ENCODE measurements at places on chromosomes 7 and 10.

DNA sequence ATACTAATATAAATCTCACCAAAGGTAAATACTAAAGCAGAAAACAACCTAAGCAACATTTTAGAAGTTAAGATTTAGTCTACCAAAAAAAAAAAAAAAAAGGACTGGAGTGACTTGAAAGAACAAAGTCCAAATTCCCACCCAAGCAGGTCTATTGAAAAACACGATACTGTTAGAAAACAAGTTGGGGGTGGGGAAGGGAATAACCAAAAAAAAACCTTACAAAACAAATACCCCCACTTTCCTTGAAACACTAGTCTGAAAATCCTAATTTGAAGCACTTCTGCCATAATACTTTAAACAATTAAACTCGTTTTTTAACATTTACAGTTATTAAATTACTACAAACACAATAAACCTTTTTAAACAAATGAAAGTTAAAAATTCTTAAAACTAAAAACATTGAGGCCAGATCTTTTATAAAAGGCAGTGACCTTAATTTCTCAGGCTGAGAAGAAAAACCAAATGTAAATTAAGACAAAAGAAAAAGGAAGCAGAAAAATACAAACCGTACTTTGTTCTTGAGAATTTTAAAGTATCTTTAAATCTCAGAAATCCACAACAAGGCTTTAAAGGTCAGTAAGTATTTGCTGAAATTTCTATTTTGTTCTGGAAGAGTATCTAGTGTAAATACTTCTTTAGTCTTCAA lies 135.1 kb downstream of the NRBF2 start:
- DNase-seq: no peak

GRCh38 chr10:89100680-89101079 lies 106.4 kb downstream of the CH25H start:
- DNase-seq: no peak

DNA sequence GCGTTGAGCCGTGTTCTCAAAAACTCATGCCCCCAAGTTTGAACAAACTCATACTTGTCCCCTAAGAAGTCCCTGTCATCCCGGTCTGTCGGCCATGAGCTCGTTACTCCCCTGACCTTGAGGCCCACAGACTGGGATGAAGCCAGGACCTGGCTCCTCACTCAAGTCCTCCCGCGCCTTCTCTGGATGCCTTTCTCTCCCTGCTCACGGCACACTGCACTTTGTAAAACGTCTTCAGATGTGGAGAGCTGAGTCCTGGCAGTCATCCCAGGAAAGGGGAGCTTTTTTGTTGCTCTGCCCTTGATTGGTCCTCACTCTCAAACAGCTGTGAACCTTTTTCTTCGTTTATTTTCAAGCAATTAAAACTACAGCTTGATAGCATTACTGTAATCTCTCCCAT lies 110.8 kb downstream of the JAZF1 start:
- no peak for DNase-seq

GRCh38 chr7:101999393-101999792 lies 182.0 kb downstream of the CUX1 start:
- DNase-seq: no peak

- no peak for DNase-seq
Measured at GRCh38 chr7:233249-234035, 41.1 kb downstream of the FAM20C start.

DNA sequence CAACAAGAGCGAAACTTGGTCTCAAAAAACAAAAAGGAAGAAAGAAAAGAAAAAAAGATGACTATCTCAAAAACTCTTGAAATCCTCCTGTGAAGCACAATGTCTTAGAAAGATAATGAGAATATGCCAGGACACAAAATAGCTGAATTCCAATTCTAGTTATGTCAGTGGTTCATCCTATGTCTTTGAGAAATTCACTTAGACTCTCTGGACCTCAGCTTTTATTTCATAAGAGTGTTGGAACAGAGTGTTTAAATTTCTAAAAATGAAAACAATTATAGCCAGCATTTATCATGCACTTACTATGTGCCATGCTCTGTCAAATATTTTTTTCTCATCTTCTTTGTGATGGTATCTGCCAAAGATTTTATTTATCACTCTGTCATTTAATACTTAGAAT lies 13.3 kb upstream of the HYCC1 start:
- no peak for DNase-seq

GRCh38 chr10:52220947-52221346 lies 93.1 kb upstream of the DKK1 start:
- no peak for DNase-seq

- DNase-seq: no peak
Measured at GRCh38 chr10:15433850-15434537, 62.9 kb upstream of the FAM171A1 start.

DNA sequence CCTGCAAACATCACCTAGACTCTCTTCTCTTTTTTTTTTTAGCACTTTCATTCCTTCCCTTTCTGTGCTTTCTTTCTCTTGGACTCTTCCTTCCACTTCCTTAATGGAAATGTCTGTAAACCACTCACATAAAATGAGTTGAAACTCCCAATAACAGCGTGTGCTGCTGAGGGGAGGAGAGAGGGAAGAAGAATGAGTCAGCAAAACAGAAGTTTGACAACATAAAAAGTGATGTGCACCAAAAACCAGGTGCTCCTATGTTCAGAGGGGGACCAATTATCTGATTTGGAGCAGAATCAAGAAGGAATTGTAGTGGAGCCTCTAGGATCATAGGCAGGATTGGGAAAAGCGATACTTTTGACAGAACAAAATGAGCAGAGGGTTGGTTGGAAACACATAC lies 712.1 kb upstream of the IGFBP3 start:
- DNase-seq: no peak

GRCh38 chr7:111855842-111856227 lies 293.5 kb upstream of the IMMP2L start:
- DNase-seq: no peak

GRCh38 chr7:30931161-30931928 lies 19.7 kb downstream of the AQP1 start:
- no peak for DNase-seq

GRCh38 chr10:108894402-108895301 lies 1028.7 kb downstream of the XPNPEP1 start:
- no peak for DNase-seq

DNA sequence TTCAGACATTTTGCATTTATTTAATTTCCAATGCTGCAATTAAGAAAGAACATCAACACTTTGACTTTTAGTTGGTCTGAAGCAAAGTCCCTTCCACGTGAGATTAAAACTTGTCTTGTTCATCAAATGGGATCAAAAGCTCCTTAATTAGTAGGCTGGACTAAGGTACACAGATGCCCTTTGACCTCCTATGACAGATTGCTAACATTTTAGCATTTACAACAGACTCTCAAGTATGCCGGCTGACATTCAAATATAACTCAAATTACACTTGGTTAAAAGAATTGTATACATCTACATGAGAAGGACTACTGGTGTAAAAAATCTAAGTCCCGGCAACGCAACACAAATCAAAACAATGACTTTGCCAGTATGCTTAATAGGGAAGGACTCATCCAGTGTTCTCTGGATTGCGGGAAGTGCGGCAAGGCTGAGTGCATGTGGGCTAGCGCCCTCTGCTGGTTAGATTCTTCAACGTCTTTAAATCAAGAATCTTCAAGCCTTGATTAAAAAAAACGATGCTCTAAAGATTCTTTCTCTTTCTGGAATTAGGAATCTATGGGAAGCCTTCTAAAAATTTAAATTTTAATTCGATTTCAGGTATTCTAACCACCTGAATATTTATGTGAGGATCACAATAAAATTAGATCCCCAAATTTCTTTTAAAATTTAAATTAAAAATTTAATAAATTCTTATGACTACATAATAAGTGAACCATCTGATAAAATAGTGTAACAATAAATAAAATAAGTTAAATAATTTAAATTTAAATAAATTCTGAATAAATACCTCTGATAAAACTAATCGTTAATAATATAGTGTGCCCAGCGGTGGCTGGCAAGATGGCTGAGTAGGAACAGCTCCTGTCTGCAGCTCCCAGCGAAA lies 444.7 kb downstream of the DGKB start:
- no peak for DNase-seq

DNA sequence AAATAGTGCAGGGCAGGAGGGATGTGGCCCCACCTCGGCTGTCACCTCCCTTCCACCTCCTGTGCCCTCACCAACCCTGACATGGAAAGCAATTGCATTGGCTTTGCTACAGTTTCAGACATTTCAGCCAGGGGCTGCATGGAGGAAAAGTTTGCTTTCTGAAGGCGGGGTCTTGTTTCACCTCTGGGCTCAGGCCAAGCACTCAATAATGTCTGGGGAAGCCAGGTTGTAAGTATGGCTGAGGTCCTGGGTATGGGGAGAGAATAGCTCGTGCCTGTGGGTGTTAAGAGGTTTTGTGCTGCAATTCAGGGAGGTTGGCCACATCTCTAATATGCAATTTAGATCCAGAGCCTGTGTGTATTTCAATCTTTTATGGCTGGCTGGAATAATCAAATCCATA lies 238.4 kb upstream of the MKI67 start:
- no peak for DNase-seq

DNA sequence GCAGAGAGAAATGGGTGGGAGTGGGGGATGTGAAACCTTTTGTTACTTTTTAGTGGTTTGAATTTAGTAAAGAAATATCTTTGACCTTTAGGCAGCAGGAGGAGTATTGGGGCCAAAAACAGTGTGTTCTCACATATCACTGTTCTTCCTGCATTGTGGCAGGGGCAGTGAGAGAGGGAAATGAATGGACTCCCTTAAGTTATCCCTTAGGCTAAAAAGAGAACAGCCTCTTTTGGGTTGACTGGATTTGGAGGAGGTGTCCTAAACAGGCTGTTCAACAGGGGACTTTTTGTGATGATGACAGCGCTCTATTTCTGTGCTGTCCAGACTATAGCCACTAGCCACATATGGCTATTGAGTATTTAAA lies 22.3 kb downstream of the ZNF775 start:
- no peak for DNase-seq

DNA sequence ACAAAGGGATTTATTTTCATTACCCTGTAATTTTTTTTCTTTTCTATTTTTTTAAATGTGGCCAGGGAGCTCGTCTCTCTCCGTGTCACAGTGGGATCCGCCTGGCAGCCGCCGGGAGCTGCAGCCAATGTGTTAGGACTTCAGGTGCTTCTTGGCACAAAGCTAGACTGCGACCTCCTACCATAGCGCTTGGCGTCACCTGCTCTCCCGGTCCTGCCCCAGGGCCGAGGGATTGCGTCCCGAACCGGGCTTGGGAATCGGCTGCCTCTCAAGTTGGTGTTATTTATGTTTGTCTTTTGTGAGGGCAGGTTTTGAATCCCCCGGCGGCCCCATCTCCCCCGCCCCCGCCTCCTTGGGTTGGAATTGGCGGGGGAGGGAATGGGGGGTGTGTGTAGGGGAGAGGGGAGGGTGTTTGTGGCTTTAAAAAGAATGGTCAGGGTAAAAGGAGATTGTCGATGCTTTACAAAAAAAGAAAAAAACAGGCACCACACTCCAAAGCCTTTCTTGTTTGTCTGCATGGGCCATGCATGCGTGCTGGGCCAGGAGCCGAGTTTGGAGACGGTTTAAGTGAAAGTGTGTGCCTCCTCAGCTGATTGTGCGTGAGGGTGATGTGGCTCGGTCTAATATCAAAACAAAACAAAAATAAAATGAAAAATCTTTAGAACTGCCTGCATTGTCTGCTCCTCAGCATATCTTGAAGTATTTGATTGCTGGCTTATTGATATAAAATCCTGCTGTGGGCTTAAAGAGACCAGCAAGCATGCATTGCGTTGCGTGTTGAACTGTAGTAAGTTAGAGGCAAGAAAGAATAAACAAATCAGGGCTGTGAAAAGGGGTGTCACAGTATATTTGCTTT lies 1.2 kb downstream of the PPP1R9A start:
- no peak for DNase-seq

- no peak for DNase-seq
Measured at GRCh38 chr10:96073722-96074121, 30.3 kb downstream of the CCNJ start.

DNA sequence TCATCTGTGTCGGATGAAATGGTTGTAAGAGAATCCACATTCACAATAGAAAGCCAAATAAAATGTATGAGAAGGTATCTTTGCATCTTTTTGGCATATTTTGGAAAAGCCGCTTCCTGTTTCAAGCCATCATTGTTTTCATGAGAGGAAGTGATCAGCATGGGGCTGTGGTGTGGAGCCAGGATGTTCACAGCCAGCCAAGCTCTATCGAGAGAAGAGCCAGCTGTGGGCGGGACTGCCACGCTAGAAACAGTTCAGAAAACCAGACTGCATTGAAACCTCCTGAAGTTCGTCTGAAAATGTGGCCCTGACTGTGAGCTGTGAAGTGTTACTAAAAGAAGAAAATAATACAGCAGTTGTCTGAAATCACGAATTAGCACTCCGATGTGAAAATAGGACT lies 21.2 kb upstream of the NPS start:
- no peak for DNase-seq

GRCh38 chr7:74174606-74175082 lies 488 bp downstream of the EIF4H start:
- DNase-seq: peak; percentile 76

DNA sequence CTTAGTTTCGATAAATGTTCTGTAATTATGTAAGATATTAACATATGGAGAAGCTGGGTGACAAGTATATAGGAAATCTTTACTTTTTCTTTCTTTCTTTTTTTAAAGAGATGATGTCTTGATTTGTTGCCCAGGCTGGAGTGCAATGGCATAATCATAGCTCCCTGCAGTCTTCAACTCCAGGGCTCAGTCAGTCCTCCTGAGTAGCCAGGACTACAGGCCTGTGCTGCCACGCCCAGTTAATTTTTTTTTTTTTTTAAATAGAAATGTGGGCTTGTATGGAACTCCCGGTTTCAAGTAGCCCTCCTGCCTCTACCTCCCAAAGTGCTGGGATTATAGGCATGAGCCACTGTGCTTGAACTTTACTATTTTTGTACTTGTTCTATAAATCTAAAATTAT lies 111.7 kb downstream of the POLL start:
- DNase-seq: no peak

- no peak for DNase-seq
Measured at GRCh38 chr7:103680161-103681144, 234.4 kb upstream of the SLC26A5 start.

- DNase-seq: no peak
Measured at GRCh38 chr10:7892146-7892545, 73.8 kb downstream of the TAF3 start.

DNA sequence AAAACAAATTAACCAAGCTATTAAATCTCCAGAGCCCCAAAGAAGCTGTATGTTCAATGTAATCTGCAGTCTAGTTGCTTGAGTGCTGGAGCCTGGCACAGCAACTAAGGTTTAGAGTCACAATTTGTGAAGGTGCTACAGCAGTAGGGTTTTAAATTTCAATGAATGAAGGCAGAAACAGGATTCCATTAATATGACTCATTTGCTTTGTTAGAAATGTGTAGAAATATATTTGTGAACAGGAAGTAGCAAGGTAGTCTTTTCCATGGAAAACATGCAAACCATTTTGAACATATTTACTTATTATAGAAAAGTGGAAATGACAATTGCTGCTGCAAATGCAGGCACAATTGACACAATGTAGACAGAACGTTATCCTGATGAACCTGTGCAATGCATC lies 149.0 kb upstream of the STEAP4 start:
- no peak for DNase-seq

DNA sequence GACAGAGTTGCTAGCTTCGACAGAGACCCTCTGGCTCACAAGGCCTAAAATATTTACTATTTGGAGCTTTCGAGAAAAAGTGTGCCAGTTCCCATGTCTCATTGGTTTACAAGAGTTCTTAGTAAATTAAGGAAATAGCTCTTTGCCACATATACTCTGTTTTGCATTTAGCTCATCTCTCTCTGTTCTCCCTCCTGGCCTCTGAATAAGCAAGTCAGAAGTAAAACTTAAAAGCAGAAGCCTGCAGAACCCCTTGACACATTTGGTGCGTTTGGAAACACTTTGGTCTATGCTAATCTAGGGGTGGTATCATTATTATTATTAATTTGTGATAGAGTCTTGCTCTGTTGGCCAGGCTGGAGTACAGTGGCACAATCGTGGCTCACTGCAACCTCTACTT lies 6.4 kb downstream of the CARD11 start:
- DNase-seq: no peak

All from hypothalamus (tissue), 51 donors.